ENCODE measurements at places on chromosomes 7 and 10.

DNA sequence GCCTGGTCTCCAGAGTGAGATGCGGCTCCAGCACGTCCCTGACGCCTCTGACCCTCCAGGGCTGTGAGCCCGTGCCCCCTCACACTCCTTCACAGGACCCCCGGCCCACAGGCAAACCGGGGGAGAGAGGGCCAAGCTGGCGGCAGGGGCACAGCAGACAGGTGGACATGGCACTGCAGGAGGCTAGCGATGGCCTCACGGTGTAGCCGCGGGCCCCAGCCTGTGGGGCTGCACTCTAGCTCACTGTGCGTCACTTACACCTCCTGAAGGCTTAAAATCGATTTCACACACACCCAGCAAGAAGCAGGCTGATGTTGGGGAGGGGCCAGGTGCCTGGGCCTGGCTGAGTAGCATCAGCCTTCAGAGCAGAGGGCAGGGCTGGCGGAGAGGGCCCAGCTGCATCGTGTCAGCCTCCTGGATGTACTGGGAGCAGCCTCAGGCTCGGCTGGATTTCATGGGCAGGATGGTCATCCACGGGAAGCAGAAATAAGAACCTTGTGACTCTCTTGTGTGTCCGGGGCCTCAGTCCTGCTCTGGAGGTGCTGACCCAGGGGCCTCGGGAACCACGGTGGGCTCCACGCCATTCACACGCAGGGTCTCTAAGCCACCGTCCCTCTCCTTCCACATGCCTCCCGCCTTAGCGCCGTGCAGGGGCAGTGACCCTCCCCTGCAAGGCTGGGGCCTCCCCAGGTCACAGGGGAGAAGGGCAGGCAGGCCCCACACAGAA is 19.4 kb upstream of the KNDC1 start:
- DNase-seq = no peak

DNA sequence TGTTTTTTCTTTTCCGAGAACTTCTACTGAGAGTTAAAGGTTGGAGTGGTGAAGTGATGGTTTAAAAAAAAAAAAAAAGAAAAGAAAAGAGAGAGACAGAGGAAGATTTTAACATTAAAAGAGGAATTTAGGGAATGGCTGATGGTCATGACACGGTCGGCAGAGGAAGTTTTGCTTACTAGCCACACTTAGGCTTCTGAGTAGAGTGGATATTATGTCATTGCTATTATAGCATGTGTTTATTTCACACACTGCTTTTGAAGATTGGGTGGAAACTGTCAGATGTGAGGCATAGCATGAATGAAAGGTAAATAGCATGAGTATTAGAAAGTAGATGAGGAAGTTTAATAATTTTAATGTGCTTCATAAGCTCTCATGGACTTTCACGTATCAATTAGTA is 2.5 kb downstream of the KAT6B start:
- DNase-seq = no peak

- DNase-seq = no peak
Observed at GRCh38 chr10:108388706-108389105, 1224.2 kb upstream of the SORCS1 start.

GRCh38 chr7:149500910-149501309 is 3.3 kb upstream of the ZNF746 start:
- no peak for DNase-seq

DNA sequence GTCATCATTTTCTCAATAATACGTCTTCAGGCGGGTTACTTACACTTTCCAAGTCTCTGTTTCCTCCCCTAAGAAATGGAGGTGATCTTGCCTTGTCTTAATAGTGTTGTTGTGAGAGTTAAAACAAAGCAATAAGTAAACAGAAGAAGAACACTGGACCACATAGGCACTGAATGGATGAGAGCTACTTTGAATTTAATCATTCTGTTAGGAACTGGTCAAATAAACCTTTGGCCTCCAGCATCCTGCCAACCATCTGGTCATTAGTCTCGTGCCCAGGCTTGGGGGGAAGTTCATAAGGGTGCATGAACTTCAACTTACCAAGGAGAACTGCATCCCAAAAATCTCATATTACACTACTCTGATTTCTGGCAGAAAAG is 109.4 kb upstream of the C7orf33 start:
- no peak for DNase-seq

- DNase-seq = no peak
Observed at GRCh38 chr7:2863461-2864066, 19.5 kb upstream of the GNA12 start.

DNA sequence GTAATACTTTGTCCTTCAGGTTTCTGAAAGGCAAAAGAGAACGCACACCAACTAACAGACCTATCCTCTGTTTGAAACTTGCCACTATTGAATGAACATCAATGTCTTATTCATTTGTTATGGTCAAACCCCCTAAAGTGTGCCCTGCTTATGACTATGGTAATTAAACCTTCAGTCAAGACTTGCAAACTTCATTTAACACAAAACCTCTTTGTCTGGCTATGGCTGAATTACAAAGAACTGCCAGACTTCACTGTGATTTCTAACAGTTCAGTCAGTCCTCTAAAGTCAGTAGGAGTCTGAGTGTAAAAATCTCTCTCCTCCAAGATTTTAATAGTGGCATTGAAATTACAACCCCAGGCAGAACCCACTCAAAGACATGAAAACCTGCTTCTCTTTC is 702.5 kb upstream of the LRRN3 start:
- DNase-seq = no peak

DNA sequence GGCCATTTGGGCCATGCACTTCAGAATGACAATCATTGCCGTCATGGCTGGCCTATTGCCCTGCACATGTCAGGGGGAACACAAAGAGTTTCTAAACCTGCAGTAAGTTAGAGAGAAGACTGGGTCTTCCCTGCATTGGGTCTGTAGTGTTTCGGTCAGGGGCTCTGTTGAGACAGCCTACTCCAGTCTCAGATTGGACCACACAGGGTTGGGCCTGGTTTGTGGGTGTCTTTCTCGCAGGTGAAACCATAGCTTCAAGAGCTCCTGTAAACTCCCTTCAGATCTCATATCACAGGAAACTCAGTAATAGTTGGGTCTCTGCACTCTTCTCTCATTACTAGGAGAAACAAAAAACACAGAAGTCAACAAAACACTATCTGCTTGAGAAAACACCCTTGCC is 7.3 kb upstream of the TARP start:
- no peak for DNase-seq

GRCh38 chr10:35882422-35883150 is 240.5 kb upstream of the FZD8 start:
- no peak for DNase-seq

- no peak for DNase-seq
Observed at GRCh38 chr7:74362266-74362665, 73.1 kb downstream of the CLIP2 start.

GRCh38 chr10:72077275-72077990 is 10.9 kb downstream of the SPOCK2 start:
- DNase-seq = no peak

- DNase-seq = no peak
Observed at GRCh38 chr10:62811159-62811875, 4.8 kb downstream of the EGR2 start.

DNA sequence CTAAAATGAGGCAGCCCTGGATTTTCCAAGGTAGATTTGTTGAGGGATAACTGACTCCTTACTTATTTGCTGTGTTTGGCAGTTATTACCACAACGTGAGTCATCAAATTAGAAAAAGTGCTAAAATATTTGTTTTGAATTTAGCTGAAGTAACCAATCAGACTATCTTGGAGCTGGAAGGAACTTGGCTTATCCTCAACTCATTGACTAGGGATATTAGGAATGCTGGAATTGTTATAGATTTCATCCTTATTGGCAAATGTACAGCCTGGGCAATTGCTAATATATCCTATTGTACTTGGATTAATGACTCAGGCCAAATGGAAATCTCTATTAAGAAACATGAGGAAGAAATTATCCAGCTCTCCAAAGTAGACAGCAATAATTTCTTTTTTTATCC is 1189.0 kb upstream of the LRRN3 start:
- no peak for DNase-seq
